Right renal pelvis (tissue), 4 donors: ENCODE measurements at places on chromosomes 1 and 21. TPM values are rescaled to one million over a fixed set of nuclear protein-coding genes. Genes with fewer than 3 reads are reported as not detected.

DNA sequence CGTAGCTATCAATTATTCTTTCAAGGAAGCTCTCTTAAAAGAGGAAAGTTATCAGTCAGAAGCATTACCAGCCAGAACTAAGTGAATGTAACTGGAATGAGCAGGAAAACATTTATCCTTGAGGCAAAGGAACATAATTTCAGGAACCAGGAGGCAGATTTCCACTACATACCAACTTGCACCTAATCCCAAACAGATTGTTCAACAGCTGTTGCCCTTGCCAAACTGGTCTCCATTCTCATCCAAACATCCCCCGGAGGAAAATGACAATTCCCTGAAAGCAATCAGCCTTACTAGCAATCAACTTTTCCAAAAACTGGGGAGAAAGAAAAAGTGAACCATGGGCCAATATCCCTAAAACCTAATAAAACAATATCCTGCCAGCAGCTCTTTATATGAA, 35.0 kb downstream of the ENAH start:
- no peak for DNase-seq

- no peak for DNase-seq
Measured at GRCh38 chr1:241846862-241847539, 1.0 kb upstream of the EXO1 start.

Gene CRABP2
- polyA plus RNA-seq: 106 TPM

Gene SLC5A3
- 48.0 TPM for polyA plus RNA-seq
